CD4-positive, alpha-beta T cell treated with Interferon alpha-2 for 1 hour (primary cell): ENCODE measurements at places on chromosomes 16 and 17.

GRCh38 chr17:74455025-74455545 is 11.3 kb upstream of the CD300A start:
- no peak for DNase-seq

GRCh38 chr16:87101903-87102302 is 215.3 kb downstream of the C16orf95 start:
- DNase-seq: no peak

- no peak for DNase-seq
Measured at GRCh38 chr17:73335591-73336407, 24.0 kb upstream of the CDC42EP4 start.

- peak; percentile 39 for DNase-seq
Measured at GRCh38 chr16:31157136-31157535, 7.3 kb upstream of the PRSS36 start.

DNA sequence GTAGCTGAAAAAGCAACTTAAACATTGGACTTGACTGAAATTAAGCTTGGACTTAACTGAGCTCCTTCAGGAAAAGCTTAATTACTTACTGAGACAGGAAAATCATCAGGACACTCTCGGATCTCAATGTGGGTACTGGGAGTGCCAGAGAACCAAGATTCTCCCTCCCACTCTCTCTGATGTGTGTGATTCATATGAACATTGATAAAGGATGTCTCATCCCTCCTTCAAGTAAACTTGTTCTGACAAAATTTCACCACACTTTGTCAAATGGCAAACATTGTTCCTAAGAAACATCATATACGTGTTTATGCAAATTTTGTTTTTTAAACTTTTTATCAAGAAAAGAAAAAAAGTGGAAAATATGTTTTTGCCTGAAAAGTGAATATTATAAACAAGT is 4.1 kb upstream of the SLFN5 start:
- no peak for DNase-seq

DNA sequence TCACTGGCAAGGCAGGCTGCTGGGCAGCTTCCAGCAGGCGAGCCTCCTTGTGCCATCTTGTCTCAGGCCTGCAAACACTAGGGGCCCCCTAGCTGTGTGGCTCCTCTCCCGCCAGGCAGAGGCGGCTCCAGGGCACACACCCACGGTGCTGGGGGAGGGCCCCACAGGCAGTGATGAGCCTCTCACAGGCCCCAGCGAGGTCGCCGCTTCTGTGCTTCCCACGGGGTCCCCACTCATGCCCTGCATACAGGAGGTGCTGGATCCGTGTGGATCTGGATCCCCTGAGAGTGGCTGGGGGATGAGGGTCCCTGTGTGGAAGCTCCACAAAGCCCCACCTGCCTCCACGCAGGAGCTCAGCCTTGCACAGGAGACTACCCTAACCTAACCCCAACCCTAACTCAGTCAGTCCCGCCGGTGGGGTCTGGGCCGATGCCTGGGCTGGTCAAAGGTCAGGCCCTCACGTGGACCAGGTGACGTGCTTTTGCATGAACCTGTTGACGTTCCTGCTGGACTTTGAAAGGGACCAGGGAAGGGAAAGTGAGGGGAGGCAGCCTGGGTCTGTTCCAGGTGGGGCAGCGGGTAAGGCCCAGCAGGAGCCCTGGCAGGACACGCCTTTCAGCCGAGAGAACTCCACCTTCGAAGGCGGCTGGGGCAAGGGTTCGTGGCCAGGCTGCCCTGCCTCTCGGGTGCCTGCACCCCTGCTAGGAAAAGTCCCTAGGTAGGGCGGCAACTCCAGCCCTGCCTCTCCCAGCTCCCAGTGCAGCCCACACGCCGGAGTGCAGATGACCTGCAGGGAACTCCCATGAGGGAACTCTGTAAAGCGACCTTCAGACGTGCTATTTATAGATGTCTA is 5.2 kb downstream of the SECTM1 start:
- DNase-seq: no peak

DNA sequence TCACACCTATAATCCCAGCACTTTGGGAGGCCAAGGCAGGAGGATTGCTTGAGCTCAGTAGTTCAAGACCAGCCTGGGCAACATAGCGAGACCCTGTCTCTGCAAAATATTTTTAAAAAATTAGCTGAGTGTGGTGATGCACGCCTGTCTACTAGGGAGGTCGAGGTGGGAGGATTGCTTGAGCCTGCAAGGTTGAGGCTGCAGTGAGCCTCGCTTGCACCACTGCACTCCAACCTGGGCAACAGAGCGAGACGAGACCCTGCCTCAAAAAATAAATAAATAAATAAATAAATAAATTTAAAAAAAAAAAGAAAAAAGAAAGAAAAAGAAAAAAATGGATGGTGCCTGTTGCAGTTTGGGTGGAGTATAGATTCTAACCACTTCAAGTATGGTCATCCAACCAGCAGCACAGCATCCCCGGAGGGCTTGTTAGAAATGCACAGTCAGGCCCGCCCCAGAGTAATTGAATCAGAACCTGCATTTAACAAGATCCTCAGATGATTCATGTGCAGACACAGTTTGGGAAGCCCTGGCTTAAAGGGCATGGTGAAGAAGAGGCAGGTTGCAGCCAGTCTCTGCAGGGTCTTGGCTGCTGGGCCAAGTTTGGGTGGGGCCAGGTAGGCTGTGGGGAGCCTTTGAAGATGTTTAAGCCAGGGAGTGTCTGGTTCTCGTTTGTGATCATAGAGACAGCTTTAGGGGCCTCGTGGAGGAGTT is 40.8 kb downstream of the MRC2 start:
- DNase-seq: no peak

DNA sequence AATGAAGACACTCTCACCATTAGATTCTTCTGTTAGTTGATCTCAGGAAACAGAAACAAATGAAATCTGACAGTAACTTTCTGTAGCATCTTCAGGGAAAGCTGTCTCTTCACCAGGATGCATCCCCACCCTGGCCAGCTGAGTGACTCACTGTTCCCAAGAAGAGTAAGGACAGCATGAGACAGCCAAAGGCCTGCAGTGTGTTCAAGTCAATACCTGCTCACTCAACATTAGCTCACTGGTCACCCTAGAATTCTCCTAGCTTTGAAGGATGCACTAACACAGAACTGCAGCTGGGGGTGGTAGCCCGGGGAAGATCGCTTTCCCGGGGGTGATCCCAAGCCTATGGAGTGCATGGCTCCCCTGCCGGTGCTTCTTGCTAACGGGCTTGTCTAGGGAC is 28.2 kb upstream of the CLEC18B start:
- no peak for DNase-seq

DNA sequence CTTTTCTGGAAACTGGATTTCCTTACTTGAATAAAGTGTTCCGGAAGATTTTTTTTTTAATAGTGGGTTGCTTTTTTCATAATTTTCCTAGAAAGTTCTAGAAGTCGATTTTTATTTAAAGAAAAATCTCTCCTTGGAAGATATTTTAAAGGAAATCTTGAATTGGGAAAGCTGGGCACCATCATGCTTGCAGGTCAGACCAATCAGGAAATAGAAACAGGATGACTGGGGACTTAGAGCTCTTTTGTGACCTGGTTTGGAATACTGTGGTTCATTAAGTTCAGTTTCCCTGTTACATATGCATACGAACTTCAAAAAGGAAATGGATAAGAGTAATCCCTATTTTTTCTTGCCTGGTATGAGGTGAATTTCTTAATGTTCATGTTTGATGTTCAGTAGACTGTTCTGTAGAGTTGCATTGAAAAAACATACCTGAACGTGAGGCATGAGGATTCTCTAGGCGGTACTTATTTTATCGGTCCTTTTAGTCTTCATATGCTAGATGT is 1.2 kb downstream of the NFATC3 start:
- no peak for DNase-seq

DNA sequence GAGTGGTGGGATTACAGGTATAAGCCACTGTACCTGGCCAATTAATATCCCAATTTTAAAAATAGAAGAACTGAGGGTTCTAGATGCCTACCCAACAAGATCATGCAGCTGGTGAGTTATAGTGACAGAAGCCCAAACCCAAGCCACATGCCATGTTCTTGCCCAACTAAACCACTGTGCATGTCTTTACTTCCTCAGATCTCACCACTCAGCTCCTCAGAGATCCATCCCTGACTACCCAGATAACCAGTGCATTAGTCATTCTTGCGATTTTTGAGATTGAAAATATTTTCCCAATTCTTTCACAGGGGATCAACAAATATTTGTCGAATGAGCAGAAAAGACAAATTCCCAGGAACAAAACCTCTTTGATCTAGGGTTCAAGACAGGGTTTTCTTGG is 303.1 kb downstream of the CBLN1 start:
- no peak for DNase-seq

DNA sequence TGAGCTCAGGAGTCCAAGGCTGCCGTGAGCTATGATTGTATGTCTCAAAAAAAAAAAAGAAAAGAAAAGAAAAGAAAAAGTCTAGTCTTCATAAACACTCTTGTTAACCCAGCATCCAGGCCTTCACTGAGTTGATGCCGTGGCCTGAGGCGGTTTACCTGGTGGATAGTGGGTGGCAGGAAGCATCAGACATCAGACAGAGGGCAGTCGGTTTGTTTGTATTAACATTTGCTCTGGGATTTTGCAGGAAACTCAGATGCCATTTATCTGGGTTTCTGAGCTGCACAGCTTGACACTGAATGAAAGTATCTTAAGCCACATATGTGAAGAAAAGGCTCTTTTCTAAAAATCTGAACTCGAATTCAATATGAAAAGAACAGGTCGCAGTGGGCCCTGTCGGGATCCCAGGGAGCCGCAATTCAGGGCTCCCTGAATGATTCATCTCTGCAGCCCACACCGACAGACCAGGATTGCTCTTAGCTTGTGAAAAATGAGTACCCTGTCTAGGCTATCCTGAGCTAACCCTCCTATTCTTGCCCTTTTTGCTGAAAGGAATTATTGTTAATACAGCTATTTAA is 1.1 kb upstream of the DBNDD1 start:
- no peak for DNase-seq

- DNase-seq: no peak
Measured at GRCh38 chr16:11735787-11736186, 6.9 kb downstream of the TXNDC11 start.

GRCh38 chr16:50690177-50690576 is 3.2 kb upstream of the NOD2 start:
- no peak for DNase-seq

- no peak for DNase-seq
Measured at GRCh38 chr17:20184181-20184580, 175.0 kb downstream of the SPECC1 start.
